ENCODE measurements at places on chromosomes 1 and 21.

- no peak for DNase-seq
- no peaks in the 10 kb centered on the region for H3K27me3 ChIP-seq
- H3K4me1 ChIP-seq: no peaks in the 10 kb centered on the region
These were observed 79.4 kb downstream of the WDR4 start for GRCh38 chr21:42799948-42800347.

DNA sequence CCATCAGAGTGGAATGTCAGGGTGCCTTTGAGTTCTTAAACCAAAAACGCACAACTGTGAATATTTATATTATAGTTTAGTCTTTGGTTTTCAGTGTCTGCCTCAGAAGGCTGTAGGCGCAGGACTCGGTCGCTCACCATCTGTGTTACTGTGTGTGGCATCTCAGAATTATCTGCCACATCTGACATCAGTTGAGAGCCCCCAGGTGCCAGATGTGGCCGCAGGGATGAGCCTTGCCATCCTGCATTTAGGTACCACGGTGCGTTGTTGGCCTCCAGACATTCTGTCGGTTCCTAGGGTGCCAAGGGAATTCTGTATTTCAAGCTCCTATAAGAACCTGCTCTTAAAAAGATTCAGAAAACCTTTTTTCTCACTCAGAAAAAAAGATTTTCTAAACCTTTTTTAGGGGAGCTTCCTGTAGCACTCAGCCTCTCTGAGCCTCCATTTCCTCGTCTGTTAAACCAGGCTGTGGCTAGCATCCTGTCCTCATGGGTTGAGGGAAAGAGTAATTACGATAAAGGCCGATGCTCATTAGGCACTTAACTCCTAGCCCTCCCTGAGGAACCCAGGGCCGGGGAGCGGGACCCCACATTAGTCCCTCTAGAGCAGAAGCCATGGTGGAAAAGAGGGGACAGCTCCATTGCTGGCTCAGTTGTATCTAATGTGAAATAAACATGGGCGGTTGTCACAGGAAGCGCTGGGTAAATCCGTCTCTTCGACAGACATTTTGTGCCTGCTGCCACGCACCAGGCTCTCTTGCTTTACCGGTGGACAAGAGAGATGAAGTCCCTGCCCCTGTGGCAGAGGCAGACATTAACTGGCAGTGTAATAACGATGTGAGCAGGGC is 70.2 kb upstream of the MORC3 start:
- no peak for DNase-seq
- no peaks in the 10 kb centered on the region for H3K36me3 ChIP-seq
- H3K4me1 ChIP-seq: no peaks in the 10 kb centered on the region
- H3K27ac ChIP-seq: no peak overlapping the region

- H3K4me3 ChIP-seq: no peak overlapping the region
- no peaks in the 10 kb centered on the region for H3K4me1 ChIP-seq
- H3K27ac ChIP-seq: no peak overlapping the region
These were observed 8.1 kb upstream of the ACKR1 start for GRCh38 chr1:159196543-159196942.

DNA sequence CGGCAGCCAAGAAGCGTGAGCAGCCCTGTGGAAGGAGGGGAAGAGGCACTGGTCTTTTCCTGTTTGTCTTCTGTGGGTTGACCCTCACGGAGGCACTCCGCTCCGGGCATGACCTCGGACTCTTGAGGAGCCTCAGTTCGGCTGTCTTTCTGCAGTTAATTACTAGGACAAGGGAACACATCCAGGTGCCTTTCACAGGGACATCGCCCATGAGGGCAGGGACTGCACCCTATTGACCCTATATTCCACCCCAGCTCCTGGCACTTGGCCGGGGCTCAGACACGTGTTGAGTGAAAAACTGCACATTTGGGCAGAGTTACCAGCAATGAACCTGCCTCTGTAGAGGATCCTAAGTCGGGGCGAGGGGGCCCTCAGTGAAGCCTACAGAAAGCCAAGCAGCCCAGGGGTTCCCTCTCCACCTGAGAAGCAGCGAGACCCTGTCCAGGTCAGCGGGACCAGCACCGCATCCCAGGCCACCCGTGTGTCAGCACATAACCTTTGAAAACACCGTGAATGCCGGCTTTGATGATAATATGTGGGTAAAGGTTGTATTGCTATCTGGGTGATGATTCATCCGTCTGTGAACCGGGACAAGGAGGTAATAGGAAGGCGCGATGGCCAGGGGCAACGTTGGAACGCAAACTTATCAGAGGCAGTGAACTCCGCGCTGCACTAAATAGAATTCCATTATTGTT is 161.4 kb upstream of the ARHGEF16 start:
- H3K27ac ChIP-seq: no peak overlapping the region
- no peak for DNase-seq
- H3K4me3 ChIP-seq: no peak overlapping the region
- no peaks in the 10 kb centered on the region for H3K4me1 ChIP-seq
- no peaks in the 10 kb centered on the region for H3K27me3 ChIP-seq
- H3K36me3 ChIP-seq: no peaks in the 10 kb centered on the region

- no peaks in the 10 kb centered on the region for H3K36me3 ChIP-seq
- no peaks in the 10 kb centered on the region for H3K27me3 ChIP-seq
- H3K4me3 ChIP-seq: no peak overlapping the region
- no peaks in the 10 kb centered on the region for H3K4me1 ChIP-seq
- no peak overlapping the region for H3K27ac ChIP-seq
These were observed 348.8 kb downstream of the PTBP2 start for GRCh38 chr1:97070376-97070775.

DNA sequence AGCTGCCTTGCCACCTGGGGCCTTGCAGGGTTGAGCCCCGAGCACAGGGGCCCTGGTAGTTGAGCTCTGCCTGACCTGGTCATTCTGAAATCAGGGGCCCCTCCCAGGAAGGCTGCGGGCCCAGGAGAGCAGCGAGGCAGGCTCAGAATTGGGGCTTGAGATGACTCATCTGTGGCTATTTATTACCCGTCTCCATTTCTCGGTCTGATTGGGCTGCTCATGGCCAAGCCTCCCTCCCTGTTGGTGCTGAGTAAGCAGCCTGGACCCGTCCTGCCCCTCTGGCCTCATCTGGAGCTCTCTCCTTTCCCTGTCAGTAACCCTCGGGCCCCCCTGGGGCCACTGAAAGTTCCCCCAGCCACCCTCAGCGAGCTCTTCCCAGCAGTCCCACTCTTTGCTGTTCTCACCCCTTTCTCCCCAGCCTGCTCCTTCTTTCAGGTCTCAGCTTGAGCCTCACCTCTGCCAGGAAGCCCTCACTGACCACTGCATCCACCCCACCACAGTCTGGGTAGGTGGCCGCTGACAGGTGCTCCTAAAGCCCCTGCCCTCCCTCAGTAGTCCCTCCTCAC is 11.0 kb upstream of the TNFRSF8 start:
- peak; percentile 70 for DNase-seq
- H3K27me3 ChIP-seq: no peaks in the 10 kb centered on the region
